ENCODE measurements at places on chromosomes 16 and 17. TPM values are rescaled to one million over a fixed set of nuclear protein-coding genes. Genes with fewer than 3 reads are reported as not detected.

The CDH13 gene
- polyA plus RNA-seq: 11.4 TPM

The ABCC3 gene
- 14.4 TPM for polyA plus RNA-seq

The PRMT7 gene
- polyA plus RNA-seq: 39.4 TPM

The GAS2L2 gene
- polyA plus RNA-seq: 0.13 TPM

The AURKB gene
- polyA plus RNA-seq: 40.2 TPM

The KCNH6 gene
- 1.4 TPM for polyA plus RNA-seq

The LLGL2 gene
- polyA plus RNA-seq: 106 TPM

The DRC3 gene
- 25.9 TPM for polyA plus RNA-seq

The KRTAP1-5 gene
- not detected for polyA plus RNA-seq

The CFAP119 gene
- 9.7 TPM for polyA plus RNA-seq

The SMIM5 gene
- polyA plus RNA-seq: 8.0 TPM

The BTBD17 gene
- 0.07 TPM for polyA plus RNA-seq

The CEP295NL gene
- 1.1 TPM for polyA plus RNA-seq

The KRT15 gene
- polyA plus RNA-seq: 2.6 TPM

The SCO1 gene
- 39.6 TPM for polyA plus RNA-seq

The NBR1 gene
- 119 TPM for polyA plus RNA-seq

The SLC52A1 gene
- 0.21 TPM for polyA plus RNA-seq

The UBALD1 gene
- 26.2 TPM for polyA plus RNA-seq

The ODAD4 gene
- polyA plus RNA-seq: 6.7 TPM

The SLC25A10 gene
- 22.8 TPM for polyA plus RNA-seq

The ARHGDIG gene
- 6.0 TPM for polyA plus RNA-seq

The ABCC6 gene
- 14.8 TPM for polyA plus RNA-seq

The DDX42 gene
- polyA plus RNA-seq: 125 TPM

The CACNG4 gene
- 3.7 TPM for polyA plus RNA-seq

The CCDC154 gene
- polyA plus RNA-seq: 1.5 TPM

Data from left renal cortex interstitium (tissue), 4 donors.